Foreskin melanocyte (primary cell): ENCODE measurements at places on chromosomes 13 and 19.

DNA sequence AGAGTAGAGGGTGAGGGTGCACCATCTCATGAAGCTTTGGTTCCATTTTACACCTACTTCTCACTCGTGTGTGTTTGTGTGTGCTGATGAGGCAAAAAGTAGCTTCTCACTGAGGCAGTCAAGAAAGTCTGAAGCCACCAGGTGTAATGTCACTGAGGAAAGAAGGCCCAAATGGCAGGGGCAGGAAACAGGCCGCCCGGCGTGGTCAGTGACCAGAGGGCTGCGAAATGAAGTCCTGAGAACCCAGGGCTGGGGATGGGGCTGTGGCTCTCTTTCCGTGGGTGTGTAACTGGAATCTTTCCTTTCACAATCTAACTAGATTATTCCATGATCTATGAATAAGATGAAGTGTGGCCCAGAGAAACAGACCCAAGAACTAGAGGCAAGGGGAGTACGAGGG, 25.5 kb upstream of the TFDP1 start:
- no peak for DNase-seq

DNA sequence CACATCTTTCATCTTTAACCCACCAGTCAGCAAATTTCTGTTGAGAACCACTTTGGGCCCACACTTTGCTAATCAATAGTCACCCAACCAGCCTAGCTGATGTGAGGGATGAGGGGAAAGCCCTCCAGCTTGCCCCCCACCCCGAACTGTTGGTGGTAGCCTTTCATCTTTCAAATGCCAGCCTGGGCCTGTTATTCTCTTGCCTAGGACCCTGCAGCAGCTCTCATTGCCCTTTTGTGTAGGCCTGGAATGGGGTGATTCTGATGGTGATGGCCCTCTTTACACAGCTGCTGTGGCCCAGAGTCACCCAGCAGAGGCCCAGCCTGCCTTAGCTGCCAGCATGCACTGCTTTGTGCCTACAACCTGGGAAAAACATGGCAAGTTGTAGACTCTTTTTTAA, 294.5 kb downstream of the SLC7A1 start:
- no peak for DNase-seq

GRCh38 chr19:39303373-39304184, 7.4 kb downstream of the IFNL1 start:
- no peak for DNase-seq

DNA sequence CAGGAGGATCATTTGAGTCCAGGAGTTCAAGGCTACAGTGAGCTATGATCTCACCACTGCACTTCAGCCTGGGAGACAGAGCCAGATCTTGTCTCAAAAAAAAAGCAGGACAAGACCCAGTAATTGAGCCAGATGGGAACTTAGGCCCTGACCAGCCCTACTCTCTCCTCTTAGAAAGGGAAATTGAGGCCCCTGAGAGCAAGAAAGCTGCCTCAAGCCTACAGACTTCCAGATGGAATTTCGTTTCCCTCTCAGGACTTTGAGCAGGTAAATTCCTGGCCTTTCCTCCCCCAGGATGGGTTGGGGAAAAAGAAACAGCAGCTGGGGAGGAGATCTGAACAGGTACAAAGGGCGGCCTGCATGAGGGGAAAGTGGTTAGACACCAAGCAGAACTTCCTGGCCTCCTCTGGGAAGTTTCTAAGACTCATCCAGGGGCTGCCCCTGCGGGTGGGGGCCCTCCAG, 3.6 kb upstream of the BCL3 start:
- no peak for DNase-seq

GRCh38 chr19:10514211-10515145, 2.8 kb downstream of the S1PR5 start:
- DNase-seq = no peak

- no peak for DNase-seq
Observed at GRCh38 chr19:9431475-9431874, 3.9 kb downstream of the ZNF266 start.

DNA sequence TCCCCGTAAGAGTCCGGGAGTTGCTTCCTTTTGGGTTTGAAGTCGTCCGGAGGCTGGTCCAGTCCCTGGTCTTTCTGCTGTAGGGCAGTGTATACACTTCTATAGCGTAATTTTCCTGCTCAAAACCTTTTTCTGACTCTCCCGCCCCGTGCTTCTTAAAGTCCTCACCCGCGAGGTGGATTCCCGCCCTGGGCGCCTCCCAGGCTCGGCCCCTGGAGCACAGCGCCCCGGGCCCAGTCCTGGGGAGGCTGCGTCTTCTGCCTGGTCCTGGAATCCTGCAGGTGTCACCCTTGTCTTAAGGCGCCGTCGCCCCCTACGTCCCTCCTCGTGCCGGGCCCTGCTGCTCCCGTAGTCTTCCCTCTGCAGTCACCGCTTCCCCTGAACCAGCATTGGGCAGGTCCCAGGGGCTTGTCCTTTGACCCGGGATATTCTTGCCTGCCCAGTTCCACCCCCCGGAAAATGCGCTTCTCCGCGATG, 34.4 kb upstream of the ZNF808 start:
- no peak for DNase-seq

DNA sequence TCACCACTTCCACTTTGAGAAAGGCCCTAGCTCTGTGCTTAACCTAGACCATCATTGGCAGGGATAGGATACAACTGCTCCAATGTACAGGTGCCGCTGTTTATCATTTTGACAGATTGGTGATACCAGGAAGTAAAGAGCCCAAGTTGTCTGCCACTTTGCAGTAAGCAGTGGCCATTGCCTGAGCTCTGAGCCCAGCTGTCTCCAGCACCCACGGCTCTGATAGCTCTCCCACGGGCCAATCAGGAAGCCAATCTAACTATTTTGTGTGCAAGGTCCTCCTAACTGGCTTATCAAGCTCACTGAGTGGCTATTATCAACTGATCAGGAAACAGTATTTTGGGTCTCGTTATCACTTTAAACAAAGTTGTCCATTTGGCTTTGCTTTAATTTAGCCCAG, 181.1 kb downstream of the DCT start:
- DNase-seq = no peak

DNA sequence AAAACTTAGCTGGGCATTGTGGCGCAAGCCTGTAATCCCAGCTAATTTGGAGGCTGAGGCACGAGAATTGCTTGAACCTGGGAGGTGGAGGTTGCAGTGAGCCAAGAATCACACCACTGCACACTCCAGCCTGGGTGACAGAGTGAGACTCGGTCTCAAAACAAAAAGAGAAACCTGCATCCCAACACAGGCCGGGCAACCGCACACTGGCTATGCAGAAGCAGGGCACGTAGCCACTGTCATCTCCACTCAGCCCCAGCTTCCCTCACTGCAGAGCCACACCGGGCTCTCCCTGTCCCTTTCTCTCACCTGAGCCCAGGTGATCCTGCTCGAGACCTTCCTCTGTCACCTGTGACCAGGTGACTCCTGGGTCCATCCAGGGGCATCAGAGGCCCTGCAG, 11.7 kb downstream of the ELL start:
- no peak for DNase-seq
